ENCODE measurements at places on chromosomes 5 and 9.

DNA sequence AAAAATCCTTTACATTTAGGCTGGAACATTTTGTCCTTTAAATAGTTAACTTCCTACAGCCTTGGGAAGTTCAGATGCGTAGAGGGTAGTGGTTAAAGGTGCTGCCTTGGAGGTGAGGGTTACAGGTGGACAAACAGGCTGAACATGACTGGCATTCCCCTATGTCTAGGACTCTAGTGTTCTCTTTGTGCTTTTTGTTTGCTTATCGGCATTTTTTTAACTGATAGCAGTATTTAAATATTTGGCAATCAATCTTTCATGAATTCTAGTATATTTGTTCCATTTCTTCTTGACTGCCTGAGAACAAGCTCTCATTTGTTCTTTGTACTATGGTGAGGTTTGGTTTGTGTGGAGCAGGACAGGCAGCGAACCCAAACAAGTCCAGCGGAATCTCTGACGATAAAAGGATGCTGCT is 307.6 kb downstream of the CTNND2 start:
- H3K4me1 ChIP-seq: no peaks in the 10 kb centered on the region
- DNase-seq: no peak
- H3K27ac ChIP-seq: no peak overlapping the region
- H3K27me3 ChIP-seq: no peaks in the 10 kb centered on the region
- no peaks in the 10 kb centered on the region for H3K36me3 ChIP-seq
- no peak overlapping the region for H3K4me3 ChIP-seq

DNA sequence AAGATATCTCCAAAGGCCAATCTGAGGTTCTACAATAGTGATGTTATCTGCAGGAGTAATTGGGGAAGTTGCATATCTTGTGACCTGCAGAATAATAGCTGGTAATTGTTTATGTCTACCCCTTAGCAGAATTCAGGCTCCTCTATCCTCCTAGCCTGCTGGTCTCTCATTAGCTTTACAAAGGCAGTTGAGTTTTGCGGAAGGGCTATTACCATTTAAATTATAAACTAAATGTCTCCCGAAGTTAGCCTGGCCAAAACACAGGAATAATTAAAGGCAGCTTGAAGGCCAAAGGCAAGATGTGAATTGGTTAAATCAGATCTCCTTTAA is 168.7 kb downstream of the TTC39B start:
- H3K4me1 ChIP-seq: no peaks in the 10 kb centered on the region
- H3K4me3 ChIP-seq: no peak overlapping the region
- no peaks in the 10 kb centered on the region for H3K27me3 ChIP-seq

DNA sequence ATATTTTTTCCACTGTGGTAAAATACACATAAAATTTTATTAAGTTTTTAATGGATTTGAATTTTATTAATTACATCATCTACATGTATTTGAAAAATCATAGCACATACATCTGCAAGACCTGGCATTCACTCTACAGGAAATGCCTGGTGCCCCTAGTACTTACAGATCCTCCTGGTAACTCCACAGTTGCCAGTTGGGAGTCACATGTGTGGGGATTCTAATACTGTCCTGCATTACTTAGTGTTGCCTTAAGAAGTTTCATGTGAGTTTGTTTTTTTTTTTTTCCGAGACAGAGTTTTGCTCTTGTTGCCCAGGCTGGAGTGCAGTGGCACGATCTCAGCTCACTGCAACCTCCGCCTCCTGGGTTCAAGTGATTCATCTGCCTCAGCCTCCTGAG is 18.1 kb downstream of the KDM3B start:
- peak overlapping the region; percentile 17 for H3K27ac ChIP-seq
- DNase-seq: peak; percentile 49
- H3K27me3 ChIP-seq: no peaks in the 10 kb centered on the region

GRCh38 chr9:80146466-80146865 is 574.7 kb downstream of the TLE4 start:
- no peaks in the 10 kb centered on the region for H3K4me1 ChIP-seq
- no peaks in the 10 kb centered on the region for H3K36me3 ChIP-seq
- no peaks in the 10 kb centered on the region for H3K27me3 ChIP-seq
- no peak overlapping the region for H3K4me3 ChIP-seq
- H3K27ac ChIP-seq: no peak overlapping the region
- DNase-seq: peak; percentile 14

- H3K4me1 ChIP-seq: peaks cover 8% of the 10 kb centered on the region
- no peaks in the 10 kb centered on the region for H3K36me3 ChIP-seq
- no peak overlapping the region for H3K27ac ChIP-seq
- no peaks in the 10 kb centered on the region for H3K27me3 ChIP-seq
- DNase-seq: no peak
Measured at GRCh38 chr9:121857928-121858327, 206.5 kb downstream of the DAB2IP start.

- no peaks in the 10 kb centered on the region for H3K36me3 ChIP-seq
- H3K4me1 ChIP-seq: no peaks in the 10 kb centered on the region
- no peak for DNase-seq
- no peak overlapping the region for H3K4me3 ChIP-seq
- H3K27me3 ChIP-seq: no peaks in the 10 kb centered on the region
- H3K27ac ChIP-seq: no peak overlapping the region
Measured at GRCh38 chr5:162282191-162282590, 214.6 kb downstream of the GABRG2 start.

GRCh38 chr5:172474293-172474692 is 20.0 kb upstream of the SH3PXD2B start:
- H3K4me1 ChIP-seq: no peaks in the 10 kb centered on the region
- no peak overlapping the region for H3K4me3 ChIP-seq
- H3K36me3 ChIP-seq: no peaks in the 10 kb centered on the region
- no peak overlapping the region for H3K27ac ChIP-seq
- H3K27me3 ChIP-seq: no peaks in the 10 kb centered on the region
- DNase-seq: no peak

DNA sequence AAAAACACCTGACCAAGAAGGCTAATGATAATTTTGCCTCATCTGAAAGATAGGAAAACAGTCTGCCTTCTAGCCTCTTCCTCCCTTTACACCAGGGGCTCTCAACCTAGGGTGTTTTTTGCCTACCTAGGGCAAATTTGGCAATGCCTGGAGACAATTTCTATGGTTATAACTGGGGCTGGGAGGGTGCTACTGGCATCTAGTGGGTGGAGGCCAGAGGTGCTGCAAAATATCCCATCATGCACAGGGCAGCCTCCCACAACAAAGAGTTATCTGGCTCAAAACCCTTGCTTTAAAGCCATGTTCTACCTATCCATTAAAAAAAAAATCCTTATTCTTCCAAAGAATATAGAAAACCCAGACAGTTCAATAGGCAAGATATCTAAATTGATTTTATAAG is 45.0 kb upstream of the NR3C1 start:
- H3K27me3 ChIP-seq: no peaks in the 10 kb centered on the region
- no peak overlapping the region for H3K27ac ChIP-seq
- H3K4me1 ChIP-seq: 0 out of 2 replicates have a peak, but pooled peaks cover 11% of the 10 kb centered on the region
- DNase-seq: no peak
- H3K36me3 ChIP-seq: no peaks in the 10 kb centered on the region
- H3K4me3 ChIP-seq: no peak overlapping the region

DNA sequence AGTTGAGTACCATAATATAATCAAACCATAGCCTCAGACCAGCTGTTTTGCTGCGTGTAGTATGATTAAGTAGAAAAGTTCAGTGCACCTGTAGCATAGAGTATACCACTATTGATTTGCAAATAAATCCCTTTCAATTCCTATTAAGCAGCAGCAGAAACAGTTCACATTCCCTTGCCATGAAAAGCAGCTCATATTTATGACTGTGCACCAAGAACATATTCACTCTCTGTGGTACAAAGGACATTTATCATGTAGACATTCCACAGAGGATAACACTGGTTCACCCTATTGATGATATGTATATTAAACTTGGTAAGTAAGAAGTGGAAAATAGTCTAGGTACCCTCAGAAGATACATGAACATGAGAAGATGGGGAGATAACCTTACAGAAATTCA is 1689.1 kb upstream of the CDH6 start:
- H3K4me1 ChIP-seq: no peaks in the 10 kb centered on the region
- no peak for DNase-seq

- H3K4me1 ChIP-seq: no peaks in the 10 kb centered on the region
- H3K27ac ChIP-seq: no peak overlapping the region
- H3K4me3 ChIP-seq: no peak overlapping the region
- no peak for DNase-seq
- H3K36me3 ChIP-seq: no peaks in the 10 kb centered on the region
Measured at GRCh38 chr9:84698323-84698722, 28.8 kb downstream of the NTRK2 start.

All from GM23248 (cell line).